Lower lobe of right lung (tissue), 2 donors: ENCODE measurements at places on chromosomes 3 and 15.
A peak's percentile ranks its signal among the peaks of the same experiment; 100 is the strongest.

DNA sequence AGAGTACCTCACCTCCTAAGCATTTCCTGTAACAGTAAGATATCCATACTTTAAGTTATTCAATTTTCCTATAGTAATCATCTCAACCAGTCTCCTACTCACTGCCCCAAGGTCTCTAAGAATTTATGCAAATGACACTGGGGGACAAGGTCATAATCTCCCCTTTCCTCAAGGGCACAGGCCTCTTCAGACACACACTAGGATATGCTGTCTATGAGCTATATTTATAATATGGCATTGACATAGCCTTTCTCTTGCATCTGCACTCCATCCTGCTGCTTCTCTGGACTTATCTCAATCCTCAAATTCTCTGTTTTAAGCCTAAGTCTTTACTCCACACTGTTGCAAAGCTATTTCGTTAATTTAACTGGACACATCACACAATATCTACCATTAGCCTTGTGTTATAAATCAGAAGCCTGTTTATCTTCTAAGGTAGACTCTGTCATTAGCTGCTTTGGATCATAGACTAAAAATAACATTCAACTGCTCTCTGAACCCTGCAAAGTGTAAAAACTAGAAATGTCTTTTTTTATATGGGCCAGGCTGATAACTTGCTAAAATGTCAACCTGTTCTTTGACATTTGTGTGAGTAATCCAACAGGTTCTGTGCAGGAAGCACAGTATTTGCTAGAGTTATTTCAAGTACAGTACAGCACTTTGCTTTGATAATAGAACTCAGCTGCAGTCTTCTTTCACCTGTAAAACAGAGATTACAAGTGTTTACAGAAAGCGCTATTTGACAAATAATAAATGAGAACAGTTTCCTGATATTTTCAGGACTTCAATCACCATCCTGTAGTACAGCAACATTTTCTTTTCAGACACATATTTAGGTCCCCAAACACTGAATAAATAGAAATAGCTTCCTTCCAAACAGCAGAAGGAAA, 17.8 kb upstream of the SEC62 start:
- no peak for DNase-seq

DNA sequence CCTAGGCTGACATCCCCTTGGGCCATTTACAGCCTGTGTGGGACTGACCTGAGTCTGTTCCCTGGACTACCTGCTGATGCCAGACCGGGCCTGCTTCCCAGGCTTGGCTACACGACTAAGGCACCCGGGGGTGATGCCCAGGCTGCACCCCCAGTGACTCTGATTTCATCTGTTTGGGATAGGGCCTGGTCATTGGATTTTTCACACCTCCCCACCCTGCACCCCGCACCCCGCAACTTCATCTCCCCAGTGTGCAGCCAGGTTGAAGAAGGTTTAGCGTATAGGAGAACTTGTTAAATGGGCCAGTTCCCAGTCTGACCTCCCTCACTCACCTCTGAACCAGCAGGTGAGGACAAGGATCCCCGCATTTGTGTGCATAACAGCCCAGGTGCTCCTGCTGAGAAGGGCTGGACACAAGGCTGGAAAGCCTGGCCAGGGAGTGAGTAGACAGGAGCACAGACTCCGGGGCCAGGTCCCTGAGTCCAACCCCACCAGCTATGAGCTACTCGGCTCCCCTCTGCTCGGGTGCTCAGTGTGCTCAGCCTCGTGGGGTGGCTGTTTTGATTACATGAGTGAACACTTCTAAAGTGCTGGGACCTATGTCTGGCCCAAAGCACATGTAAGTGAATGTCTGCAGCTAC, 18.5 kb downstream of the SLC6A20 start:
- no peak for DNase-seq

- DNase-seq, result no peak
Observed at GRCh38 chr3:24400450-24400849, 94.2 kb downstream of the THRB start.

DNA sequence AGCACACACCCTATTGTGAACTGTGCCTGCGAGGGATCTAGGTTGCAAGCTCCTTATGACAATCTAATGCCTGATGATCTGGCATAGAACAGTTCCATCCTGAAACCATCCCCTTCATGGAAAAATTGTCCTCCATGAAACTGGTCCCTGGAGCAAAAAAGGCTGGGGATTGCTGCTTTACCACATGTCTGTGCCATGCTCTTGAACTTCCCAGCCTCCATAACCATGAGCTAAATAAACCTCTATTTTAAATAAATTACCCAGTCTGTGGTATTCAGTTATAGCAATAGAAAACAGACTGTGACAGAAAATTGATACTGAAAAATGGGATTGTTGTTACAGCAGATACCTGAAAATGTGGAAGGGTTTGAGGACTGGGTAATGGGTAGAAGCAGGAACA, 162.7 kb downstream of the RAB11A start:
- DNase-seq, result no peak

DNA sequence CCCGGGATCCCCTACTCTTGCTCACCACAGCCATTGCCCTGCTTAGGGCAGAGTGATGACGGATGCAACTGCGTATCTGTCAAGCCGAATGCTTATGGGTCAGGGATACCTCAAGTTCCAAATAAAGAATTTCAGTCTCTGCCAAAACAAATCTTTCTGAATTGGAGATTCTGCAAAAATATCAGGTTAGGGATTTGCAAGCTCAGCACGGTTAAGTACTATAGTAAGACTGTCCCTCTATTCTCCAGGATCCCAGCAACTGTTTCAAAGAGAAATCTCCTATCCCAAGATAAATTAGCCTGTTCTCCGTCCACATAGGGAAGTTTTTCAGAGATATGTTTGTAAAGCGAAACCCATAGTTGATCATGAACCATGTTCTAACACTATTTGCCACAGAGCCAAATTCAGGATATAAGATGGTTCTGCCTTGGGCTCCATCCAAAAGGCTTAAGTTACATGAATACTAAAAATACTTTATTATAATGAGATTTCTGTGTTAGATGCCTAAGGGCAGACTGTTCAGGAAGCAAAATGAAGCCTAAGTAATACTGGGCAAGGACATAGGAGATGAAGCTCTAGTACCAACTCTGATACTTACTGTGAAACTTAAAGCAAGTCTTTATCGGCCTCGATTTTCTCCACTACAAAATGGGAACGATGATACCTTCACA, 100.1 kb upstream of the LPP start:
- no peak for DNase-seq

DNA sequence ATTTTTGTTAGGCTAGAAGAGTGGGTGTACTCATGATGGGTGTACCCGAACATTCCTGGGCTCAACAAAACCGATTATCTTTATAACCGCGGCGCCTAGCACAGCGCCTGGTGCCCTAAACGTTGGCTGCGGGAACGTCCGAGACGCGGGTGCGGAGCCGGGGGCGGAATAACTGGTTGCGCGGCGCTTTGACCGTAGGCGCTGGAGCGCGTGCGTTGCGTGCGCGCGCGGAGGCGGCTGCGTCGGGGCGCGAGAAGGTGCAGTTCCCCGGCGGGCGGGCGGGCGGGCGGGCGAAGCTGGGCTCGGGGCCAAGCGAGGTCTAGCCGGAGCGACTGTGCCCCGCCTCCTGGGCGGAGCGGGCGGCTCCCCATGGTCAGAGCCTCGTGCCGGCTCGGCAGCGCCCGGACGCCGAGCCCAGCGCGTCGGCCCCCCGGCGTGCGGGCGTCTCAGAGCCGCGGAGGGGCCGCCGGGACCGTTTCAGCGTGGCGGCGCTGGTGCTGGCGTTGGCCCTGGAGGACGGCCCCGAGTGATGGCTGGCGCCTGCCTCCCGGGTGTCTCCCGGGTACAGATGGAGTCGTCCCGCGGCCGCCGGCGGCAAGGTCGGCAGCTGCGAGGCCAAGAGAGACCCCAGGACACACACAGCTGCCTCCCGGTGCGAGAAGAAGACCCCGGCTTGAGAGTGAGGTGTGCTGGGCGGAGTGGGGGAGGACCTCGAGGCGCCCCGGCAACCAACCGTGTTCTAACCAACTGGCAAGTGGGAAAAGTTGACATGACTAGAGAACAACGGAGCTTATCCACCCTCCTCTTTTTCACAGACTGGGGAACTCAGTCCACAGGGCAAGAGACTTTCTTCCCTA, at the start of gene PLAAT1:
PLAAT1 (plus strand) TSS at position 373 of the 857 bp plus-strand sequence. CDS start 14,429 bp downstream, outside the sequence.
- peak; percentile 77 for DNase-seq

GRCh38 chr3:8278448-8278847, 223.2 kb upstream of the LMCD1 start:
- no peak for DNase-seq

- no peak for DNase-seq
Observed at GRCh38 chr3:157152438-157152837, 7.5 kb downstream of the CCNL1 start.

DNA sequence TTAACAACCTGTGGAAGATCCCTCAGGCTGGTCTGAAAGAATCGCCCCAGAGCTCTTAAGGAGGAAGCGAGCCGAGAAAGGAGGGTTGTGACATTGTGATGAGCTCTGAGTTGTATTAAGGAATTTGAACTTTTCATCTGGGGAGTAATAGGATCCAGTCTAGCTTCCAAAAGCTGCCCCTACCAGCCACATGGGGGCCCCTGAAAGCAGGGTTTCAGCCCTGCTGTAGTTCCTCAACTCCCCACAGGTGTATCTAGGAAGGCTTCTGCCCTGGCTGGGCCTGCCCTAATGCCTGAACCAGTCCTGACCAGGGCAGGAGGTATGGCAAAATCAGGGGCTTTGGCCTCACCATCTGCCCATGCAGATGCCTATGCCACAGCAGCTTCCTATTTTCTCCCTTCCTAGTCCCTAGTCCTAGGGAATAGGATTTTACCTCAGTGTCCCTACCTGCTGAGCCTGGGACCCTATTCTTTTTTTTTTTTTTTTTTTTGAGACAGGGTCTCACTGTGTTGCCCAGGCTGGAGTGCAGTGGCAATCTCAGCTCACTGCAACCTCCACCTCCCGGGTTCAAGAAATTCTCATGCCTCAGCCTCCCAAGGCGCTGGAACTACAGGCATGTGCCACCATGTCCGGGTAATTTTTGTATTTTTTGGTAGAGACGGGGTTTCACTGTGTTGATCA, 5.0 kb upstream of the AP3S2 start:
- no peak for DNase-seq

DNA sequence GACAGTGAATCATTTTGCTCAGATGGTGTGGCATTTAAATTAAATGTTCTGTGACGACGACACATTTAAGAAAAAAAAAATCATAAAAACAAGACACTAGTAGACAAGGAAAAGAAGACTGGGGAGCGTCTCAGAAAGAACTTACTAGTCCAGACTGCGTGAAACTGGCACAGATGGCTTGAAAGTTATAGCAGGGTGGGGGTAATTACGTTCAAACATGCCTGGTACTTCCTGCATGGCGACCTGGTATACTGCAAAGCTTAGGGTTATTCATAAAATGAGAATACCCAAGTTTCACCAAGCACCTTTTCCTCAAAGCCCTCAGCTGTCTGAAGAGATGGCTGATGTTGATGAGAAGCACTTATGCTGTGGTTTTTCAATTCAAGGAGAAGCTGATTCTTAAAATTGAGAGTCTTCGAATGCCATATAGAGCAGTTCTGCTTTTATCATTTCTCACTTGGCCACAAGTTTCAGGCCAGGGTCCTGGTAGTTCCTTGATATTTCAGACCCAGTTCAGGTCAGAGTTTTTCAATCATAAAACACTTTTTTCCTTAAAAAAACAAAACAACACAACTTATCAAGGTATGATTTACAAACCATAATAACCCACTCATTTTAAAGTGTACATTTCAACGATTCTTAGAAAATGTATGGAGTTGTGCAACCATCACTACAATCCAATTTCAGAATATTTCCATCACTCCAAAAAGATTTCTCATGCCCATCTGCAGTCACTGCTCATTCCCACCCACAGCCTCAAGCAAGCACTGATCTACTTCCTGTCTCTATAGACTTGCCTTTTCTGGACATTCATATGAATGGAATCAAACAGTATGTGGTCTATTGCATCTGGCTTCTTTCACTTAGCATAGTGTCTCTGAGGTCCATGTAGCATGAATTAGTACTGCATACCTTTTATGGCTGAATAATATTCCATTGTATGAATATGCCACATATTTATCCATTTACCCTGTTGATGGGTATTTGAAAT, 24.7 kb downstream of the PCOLCE2 start:
- DNase-seq, result no peak

DNA sequence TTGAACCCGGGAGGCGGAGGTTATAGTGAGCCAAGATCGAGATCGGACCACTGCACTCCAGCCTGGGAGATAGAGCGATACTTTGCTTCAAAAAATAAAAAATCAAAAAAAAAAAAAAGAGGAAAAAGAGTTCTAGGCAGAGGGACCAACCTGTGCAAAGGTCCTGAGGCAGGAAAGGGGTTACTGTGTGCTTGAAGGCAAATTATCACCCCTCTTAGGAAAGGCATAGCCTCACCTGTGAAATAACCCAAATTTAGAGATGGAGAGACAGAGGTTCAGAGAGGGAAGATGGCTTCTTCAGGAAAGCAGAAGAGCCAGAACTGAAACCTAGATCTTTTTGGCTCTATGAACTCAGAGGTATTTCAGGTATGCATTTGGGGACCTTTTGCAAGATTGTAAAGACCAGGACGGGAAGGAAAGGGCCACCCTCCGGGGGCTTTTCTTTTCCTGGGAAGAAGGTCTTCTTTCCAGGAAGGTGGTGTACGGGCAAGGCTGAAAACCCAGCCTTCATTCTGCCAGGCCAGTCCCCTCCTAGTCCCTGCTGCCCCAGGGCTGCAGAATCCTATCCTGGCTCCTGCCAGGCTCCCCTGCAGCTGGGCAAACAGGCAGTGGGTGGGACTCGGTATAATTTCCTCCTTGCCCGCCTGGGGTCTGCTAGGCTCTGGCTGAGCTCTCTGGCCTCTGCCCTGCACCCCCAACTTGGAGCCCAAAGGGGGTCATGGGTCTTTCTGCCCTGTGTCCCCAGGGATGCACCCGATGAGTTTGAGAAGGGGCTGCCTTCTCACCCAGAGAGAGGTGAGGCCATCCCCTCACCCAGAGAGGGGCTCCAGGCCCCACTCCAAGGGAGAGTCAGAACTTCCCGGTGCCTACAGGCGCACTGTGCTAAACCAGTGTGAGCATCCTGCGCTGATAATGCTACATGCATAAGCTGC, 14.4 kb upstream of the CSK start:
- no peak for DNase-seq

GRCh38 chr3:169755488-169755887, 9.4 kb downstream of the TERC start:
- DNase-seq, result no peak

DNA sequence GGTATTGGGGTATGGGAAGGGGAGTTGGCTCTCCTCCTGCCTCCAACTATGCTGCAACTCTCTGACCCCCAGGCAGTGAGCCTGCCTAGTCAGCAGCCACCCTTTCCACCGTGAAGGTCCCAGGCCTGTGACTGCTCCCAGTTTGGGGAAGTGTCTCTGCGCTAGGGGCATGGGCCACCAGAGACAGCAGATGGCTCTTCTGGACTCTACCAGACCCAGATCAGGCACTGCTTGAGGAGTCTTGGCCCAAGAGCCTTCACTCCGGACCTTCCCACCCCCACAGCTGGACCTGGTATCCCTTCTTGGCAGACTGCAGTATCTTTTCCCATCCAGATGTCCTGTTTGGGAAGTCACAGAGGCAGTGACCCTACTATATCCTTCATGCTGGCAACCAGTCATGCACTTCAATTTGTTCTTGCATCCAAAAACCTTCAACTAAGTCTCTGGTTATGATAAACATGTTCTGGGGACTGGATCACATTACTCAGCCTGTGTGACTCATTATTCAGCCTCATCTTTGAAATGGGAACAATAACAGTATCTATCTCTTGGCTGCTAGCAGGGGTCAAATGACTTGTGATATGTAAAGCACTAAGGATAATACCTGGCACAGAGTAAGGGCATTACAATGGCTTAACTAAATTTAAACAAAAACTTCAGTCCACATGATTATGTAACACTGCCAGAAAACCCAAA, 62.7 kb downstream of the POMGNT2 start:
- no peak for DNase-seq

- DNase-seq, result no peak
Observed at GRCh38 chr3:71031914-71032521, 551.5 kb downstream of the FOXP1 start.
